ENCODE measurements at places on chromosomes 12 and 14.
A peak's percentile ranks its signal among the peaks of the same experiment; 100 is the strongest.

GRCh38 chr14:71243697-71244096, 336.4 kb downstream of the PCNX1 start:
- DNase-seq: no peak

- no peak for DNase-seq
Observed at GRCh38 chr12:68675101-68675842, 11.5 kb upstream of the NUP107 start.

DNA sequence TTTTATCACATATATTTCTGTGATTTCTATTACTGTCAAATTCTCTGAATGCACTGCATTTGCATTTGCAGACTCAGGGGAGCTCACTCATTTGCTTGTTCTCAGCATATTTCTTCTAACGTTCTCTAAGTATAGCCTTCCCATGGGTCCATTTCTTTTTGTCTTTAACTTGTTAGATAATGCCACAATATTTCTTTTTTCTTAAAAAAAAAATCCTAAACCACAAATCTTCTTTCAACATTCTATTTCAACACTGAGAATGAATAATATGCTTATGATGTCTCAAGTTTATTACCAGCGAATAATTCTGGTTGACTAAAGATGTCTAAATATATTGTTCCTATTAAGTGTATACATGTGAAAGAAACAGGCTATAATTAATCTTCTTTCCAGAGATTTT, 200.2 kb downstream of the ANO6 start:
- no peak for DNase-seq

- no peak for DNase-seq
Observed at GRCh38 chr14:95465358-95465757, 51.1 kb downstream of the SYNE3 start.

GRCh38 chr12:79203058-79203647, 338.6 kb downstream of the SYT1 start:
- no peak for DNase-seq

- no peak for DNase-seq
Observed at GRCh38 chr12:96107236-96107635, 71.8 kb upstream of the LTA4H start.

DNA sequence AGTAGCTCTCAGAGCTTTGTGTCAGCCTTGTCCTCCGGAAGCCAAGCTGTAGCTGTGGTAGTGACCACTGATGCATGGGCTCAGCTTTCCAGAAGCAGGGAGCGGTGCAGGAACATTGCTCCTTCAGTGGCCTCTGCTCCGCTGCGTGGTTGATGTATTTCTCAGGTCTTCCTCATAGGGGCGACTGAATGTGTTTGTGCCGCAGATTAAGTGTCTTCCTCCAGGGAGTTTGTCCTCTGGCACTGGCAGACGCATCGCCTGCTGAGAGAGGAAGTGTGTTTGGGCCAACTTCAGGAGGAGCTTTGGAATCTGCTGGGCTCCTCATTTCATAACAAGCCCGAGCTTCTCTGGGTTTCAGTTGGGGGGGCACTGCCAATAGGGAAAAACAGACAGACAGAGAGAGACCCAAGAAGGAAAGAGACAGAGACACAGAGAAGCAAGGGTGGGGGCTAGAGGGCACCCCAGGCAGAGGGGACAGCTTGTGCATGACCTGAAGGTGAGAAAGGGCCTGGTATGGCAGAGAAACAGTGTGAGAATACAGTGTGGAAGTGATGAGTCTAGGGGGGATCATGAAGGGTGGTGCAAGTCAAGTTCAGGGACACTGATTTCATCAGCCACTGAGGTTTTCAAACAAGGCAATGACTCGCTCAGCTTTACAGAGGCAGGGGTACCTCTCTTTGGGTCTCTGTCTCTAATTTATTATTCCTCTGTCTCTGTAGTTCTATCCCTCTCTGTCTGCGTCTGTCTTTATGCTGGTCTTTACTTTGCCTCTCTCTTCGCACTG, 69.4 kb upstream of the PRIMA1 start:
- no peak for DNase-seq

DNA sequence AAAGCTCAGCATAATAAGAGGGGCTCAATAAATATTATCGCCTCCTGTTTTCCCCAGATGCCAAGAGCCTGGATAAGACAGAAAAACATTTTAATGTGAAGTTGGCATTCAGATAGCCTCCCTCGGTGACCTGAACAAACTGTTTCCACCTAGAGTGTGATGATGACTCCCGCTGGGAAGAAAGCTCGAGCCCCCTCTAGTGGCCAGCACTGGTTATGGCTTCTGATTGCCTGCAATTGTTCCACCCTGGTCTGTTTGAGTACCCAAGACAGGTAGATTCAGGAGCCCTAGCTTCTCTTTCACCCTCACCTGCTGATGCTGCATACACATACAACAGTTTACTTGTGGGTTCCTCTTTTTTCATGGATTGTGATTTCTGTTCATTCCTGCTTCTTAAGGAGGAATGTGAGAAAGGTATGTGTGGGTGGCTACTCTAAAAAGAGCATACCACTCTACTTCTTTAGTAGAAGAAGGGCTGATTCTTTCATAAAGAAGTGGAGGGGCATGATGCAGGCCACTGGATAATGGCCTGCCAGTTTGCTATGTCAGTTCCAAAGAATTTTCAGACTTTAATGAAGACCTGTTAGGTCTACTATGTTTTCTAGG, 6.4 kb downstream of the ERG28 start:
- DNase-seq: peak; percentile 21

DNA sequence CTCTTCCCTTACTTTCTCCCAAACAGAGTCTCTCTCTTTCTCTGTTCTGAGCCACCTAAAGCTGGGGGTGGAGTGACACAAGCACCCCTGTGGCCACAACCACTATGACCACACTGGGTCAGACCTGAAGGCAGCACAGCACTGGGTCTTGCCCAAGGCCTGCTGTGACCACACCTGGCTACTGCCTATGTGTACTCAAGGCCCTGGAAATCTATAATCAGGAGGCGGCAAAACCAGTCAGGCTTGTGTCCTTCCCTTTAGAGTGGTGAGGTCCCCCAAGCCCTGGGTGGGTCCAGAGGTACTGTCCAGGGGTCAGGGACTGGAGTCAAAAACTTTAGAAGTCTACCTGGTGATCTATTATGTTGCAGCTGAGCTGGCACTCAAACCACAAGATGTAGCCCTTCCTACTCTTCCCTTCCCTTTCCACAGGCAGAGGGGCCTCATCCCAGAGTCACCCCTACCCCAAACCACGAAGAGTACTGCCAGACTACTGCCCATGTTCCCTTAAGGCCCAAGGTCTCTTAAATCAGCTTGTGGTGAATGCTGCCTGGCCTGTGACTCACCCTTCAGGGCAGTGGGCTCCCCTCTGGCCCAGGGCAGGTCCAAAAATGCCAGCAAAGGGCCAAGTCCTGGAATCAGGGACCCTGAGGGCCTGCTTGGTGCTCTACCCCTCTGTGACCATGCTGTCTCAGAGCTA, 179.8 kb upstream of the DYRK2 start:
- no peak for DNase-seq

DNA sequence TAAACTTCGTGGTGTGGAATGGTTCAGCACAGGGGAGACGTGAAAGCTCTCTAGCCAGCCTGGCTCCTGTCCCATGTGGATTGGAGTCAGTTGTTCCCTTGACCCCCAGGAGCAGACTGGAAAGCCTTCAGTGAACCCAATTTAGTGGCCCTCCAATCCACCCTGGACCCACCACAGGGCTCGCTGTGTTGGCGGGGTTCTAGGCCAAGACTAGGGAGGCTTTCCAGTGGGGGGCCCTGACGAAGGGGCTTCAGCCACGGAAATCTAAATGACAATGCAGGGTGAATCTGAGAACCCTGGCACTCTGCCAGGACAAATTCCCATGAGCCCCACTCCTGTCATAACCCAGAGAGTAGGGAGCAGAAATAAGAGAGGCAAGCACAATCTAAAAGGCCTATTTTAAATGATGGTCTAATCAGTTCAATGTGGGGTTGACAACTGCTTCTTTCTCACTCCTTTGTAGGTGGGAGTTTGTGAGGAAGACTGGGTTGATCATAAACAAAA, 110.8 kb downstream of the SLC35F4 start:
- no peak for DNase-seq

- no peak for DNase-seq
Observed at GRCh38 chr12:123713823-123714585, 1.9 kb downstream of the ATP6V0A2 start.

DNA sequence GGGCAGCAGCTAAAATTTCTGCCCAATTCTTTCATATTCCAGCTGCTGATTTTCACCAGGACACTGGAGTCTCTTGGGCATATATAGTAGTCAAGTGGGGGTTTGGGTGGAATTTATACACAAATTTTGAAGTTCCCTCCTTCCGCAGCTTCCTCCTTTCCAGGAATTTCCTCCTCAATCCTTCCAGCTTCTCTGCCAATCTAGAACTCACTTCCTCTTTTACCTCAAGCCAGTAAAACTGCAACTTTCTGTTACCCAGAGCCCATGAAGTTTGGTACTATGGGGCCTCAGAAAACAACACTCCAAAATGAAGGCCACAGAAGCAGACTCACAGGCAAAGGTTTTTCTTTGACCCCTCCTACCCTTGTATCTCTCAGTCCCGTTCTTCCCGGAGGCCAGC, 51.7 kb upstream of the G2E3 start:
- no peak for DNase-seq

- DNase-seq: no peak
Observed at GRCh38 chr12:108305991-108306501, 33.1 kb downstream of the CMKLR1 start.

GRCh38 chr14:103192246-103192840, 69.1 kb downstream of the TNFAIP2 start:
- DNase-seq: peak; percentile 54

- DNase-seq: no peak
Observed at GRCh38 chr12:17158201-17158600, 552.2 kb upstream of the LMO3 start.

DNA sequence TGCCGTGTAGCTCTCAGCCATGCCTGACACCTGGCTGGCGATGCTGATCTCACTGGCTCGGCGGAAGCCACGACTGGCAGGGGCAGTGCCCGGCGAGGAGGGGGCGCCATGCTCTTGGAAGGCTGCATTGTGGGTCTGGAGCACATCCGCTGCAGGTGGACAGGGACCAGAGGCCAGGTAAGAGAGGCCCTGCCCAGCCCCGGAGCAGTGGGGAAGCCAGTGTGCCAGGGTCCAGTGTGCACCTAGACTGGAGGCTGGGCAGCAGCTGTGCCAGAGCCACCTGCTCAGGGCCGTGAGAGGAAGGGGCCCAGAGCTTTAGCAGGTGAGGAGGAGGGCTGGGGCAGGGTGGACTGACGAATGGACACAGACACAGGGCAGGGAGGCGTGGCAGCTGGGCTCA, 10.1 kb downstream of the ARL6IP4 start:
- no peak for DNase-seq

- no peak for DNase-seq
Observed at GRCh38 chr14:79596551-79596950, 614.8 kb downstream of the DIO2 start.

DNA sequence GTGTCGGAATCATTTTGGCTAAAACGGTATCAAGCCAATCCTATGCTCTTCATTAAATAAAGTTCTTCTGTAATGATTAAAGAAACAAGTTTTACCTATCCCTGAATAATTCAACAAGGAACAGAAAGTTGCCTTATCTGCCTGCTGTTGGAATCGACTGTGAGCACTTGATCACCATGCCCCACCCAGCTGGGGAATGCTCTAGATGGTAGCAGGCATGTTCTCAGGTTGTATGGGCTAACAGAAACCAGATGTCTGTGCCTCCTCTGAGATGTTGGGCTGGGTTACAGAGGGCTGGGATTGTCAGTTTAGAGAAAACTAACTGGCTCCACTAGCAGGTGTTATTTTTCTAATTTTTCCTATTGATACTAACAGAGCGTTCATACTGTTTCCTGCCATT, 28.9 kb downstream of the RTRAF start:
- no peak for DNase-seq

- no peak for DNase-seq
Observed at GRCh38 chr12:41709463-41710285, 435.0 kb downstream of the GXYLT1 start.

GRCh38 chr14:75003250-75004027, 718 bp downstream of the EIF2B2 start:
- DNase-seq: no peak

- no peak for DNase-seq
Observed at GRCh38 chr14:102807013-102807406, 29.8 kb downstream of the TRAF3 start.

GRCh38 chr14:68710776-68711175, 82.1 kb downstream of the ZFP36L1 start:
- DNase-seq: no peak

- DNase-seq: no peak
Observed at GRCh38 chr14:79417961-79418360, 793.3 kb downstream of the DIO2 start.

GRCh38 chr12:102966200-102966863, 8.9 kb downstream of the ASCL1 start:
- no peak for DNase-seq

GRCh38 chr14:19823178-19823577, 19.6 kb downstream of the OR4N2 start:
- no peak for DNase-seq

DNA sequence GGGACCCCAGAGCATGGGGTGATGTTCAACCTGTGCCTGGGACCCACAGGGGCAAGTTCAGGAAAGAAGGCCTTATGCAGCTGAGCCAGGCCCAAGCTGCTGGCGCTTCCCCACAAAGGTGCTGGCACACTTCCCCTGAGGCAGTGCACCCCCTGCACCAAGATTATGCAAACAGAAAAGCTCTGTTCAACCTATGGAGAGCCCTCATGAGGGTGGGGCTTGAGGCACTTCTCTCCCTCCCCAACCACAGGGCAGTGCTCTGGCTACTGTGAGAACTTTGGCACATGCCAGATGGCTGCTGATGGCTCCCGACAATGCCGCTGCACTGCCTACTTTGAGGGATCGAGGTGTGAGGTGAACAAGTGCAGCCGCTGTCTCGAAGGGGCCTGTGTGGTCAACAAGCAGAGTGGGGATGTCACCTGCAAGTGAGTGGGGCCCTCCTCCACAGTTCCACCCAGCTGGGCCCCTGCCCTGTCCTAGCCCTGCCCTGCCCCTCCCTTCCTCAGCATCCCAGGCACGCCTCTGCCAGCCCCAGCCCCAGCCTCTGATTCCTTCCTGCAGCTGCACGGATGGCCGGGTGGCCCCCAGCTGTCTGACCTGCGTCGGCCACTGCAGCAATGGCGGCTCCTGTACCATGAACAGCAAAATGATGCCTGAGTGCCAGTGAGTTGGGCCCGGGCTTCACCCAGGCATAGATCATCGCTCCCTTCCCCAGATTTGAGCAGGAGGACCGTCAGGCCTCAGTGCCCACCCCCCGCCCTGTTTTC, 5.5 kb upstream of the NXPH4 start:
- no peak for DNase-seq

GRCh38 chr12:65505386-65506121, 227.1 kb downstream of the MSRB3 start:
- DNase-seq: no peak
